SK-MEL-5 (cell line): ENCODE measurements at places on chromosomes 16 and 17. TPM values are rescaled to one million over a fixed set of nuclear protein-coding genes. Genes with fewer than 3 reads are reported as not detected.

DNA sequence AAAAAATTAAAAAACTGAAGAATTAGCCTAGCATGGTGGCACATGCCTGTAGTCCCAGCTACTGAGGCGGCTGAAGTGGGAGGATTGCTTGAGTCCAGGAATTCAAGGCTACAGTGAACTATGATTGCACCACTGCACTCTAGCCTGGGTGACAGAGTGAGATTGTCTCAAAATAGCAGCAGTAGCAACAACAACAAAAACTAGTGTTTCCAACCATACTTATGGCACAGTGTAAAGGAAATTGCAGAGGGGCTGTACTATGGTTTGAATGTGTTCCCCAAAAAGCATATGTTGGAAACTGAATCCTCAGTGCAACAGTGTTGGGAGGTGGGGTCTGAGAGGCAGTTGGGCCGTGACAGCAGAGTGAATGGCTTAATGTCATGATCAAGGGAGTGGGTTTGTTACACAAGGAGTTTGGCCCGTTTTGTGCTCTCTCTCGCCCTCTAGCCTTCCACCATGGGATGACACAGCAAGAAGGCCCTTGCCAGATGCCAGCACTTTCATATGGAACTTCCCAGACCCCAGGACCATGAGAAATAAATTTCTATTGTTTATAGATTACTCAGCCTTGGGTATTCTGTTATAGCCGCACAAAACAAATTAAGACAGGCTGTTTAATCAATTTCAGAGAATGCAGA, 70.0 kb downstream of the PGS1 start:
- peak; percentile 69 for DNase-seq

DNA sequence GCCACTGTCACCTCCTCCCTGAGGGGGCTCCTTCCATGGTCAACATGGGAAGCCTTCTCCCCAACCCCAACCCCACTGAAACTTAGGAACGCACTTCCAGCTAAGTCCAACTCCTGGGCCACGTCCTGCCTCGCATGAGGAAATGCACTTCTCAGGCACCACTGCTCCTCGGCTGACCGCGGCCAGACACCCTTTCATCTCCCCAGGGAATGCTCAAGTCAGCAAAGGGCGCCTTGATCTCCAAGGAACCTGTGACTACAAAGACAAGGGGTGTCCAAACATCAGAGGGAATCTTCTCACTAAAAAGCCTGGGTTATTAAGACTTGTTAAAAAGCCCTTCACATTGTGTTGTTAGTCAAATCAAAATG, 124.9 kb upstream of the HSBP1 start:
- DNase-seq, result no peak

DNA sequence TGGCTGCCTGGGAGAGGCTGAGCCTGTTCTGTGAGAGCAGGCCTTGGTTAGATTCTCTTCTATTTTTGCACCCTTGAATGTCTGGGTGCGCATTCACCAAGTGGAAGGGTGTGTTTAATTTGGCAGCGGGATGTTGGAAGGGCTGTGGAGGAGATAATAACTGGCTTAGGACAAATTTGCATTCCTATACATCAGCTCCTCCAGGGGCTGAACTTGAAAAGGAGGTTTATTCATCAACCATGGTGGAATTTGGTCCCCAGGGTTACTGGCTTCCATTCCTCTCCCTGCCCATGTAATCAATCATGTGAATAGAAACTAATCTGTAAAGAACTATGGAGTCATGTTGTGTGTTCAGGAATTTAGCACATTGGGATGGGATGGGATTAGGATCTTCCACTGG, 100.2 kb upstream of the FOXF1 start:
- DNase-seq, result no peak

GRCh38 chr17:72128039-72128438, 7.2 kb downstream of the SOX9 start:
- DNase-seq, result no peak

Gene MYO18A
- 14.9 and 16.3 TPM in 2 replicates for total RNA-seq
